ENCODE measurements at places on chromosomes 13 and 19.

DNA sequence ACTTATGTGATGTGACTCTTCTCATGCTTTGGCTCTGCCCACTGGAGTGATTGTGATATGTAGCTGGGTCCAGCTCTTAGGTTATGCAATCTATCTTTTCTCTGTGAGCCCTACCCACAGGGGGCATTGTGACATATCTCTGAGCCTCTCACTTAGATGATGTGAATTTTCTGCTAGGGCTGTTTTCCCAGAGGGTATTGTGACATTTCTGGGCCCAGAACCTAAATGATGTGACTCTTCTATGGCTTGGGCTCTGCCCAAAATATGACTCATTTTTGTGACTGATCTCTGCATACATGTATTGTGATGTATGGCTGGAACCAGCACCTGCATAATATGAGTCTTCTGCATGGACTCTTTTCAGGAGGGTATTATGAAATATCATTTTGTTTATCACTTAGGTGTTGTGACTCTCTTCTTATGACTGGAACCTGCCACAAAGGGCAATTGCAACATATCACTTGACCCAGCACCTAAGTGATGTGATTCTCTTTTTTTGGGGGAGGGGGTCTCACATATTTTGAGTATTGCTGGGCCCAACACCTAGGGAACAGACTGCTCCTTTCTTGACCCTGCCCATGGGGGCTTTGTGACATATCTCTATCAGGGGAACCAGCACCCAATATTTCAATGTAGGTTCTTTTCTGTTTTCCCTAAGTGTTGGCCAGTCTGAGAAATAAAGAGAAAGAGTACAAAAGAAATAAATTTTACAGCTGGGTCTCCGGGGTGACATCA is 12.1 kb upstream of the ZNF254 start:
- DNase-seq = no peak

DNA sequence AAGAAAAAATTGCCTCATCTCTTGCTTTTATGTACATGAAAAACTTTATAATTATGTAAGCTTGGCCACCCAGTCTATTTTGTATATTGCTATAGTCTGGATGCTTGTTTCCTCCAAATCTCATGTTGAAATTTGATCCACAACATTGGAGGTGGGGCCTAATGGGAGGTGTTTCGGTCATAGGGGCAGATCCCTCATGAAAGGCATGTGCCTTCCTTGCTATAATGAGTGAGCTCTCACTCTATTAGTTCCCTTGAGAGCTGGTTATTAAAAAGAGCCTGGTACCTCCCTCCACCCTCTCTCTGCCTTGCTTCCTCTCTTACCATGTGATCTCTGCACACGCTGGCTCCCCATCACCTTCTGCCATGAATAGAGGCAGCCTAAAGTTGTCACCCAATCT is 1005.1 kb downstream of the PCDH9 start:
- no peak for DNase-seq

DNA sequence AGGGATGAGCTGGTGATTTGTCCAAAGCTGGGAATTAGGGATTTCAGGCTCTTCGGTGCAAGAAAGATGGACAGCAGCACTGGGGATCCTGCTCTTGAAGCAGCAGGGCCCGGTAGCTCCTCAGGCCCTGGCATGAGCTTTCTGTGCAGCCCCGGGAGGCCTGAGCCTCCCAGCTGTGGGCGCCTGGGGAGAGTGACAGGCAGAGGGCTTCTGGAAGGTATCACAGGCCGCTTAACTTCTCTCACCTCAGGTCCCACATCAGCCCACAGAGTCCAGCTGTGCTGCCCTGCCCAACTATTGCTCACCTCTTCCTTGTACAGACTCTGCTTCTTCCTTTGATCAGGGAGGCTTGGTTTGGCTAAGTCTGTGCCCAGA is 14.6 kb upstream of the ZNF536 start:
- no peak for DNase-seq

- DNase-seq = no peak
Measured at GRCh38 chr13:38265132-38265497, 84.5 kb upstream of the UFM1 start.

GRCh38 chr19:53772943-53773342 is 51.2 kb downstream of the NLRP12 start:
- no peak for DNase-seq

GRCh38 chr13:66459143-66459542 is 771.0 kb downstream of the PCDH9 start:
- DNase-seq = no peak

DNA sequence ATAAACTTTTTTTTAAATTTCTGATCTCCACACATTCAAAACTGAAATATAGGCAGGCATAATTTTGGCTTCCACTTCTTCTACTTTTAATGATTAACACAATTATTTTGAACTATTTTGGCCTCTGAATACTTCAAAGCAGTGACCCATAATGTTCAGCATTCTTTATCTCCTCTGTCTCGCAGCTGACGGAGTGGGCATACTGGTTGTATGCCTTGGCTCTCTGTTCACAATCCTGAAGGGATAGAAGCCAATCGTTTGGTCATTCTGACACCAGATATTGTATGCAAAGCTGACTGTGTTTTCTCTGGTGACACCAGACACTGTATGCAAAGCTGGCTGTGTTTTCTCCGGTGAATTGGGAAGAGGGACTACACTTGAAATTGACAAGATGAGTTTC is 833.0 kb downstream of the EFNB2 start:
- DNase-seq = no peak

DNA sequence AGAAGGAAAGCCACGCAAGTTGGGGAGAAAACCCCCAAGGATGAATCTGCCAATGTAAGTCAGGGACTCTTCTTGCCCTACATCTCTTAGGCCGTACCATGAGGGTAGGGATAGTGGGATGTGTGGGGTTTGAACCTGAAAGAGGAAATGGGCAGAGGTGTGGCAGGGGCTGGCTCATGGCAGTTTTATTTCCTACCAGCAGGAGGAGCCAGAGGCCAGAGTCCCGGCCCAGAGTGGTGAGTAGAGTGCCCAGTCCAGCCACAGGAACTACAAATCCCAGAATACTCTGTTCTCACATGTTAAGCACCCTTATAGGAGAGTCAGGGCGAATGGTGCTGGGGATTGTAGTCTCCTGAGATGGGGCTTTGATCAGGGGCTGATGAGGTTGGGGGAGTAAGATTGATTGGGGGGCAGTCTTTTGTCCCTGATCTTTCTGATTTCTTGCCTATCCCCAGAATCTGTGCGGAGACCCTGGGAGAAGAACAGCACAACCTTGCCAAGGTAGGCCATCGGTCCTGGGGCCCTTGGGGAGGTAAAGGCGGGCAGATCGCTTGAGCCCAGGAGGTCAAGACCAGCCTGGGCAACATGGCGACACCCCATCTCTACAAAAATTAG is 16.5 kb downstream of the VASP start:
- DNase-seq = peak; percentile 69

DNA sequence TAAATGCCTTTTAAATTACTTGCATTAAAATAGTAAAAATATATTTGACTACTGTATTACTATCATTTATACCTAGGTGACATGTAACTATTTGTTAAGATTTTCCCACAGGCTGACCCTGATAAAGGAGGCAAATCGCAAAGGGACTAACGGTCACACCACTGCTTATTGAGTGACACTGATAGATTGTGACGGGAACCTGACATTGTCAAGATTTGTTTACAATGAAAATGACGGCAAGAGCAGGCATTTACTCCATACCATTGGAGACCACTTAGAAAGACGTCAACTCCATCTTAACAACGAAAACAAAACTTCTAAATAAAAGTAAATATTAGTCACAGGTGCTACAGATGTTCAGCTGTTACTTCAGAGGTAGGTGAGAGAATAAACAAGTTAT is 289.0 kb downstream of the DACH1 start:
- DNase-seq = no peak

DNA sequence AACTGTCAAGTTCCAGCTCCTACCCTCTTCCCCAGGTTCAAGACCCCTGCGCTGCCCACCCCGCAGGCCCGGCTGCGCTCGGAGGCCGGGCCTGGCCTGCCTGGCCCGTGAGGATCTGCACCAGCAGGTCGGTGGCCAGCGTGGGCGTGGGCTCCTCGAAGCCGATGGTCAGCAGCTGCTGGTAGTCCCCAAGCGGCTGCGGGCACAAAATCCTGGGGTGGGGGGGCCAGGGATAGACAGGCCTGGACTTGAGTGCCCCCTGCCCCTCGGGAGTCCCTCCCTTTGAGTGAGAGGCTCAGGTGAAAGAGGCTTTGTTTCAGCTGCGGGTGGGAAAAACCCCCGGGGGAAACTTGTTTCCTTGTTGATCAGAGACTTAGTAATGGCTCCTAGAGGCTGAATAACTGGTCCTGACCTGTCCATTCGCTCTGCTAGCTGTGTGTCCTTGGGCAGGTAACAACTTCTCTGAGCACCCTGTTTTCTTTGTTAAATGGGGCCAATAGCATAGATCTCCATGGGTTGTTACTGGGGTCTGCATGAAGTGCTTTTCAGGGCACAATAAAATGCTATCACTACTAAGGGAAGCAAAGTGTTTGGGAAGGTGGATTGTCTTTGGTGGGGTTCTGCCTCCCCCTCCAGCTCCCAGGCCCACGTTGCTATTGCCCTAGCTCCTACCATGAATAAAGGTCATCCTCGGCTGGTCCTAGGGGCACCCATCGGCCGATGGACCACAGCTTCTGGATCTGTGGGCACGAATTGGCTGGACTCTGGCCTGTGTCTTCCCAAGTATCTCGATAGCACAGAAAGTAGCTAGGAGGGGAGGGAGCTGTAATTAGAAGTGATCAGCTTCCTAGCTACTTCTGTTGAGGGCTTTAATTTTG is 3.5 kb downstream of the C19orf67 start:
- DNase-seq = no peak

- no peak for DNase-seq
Measured at GRCh38 chr13:100203696-100204367, 114.9 kb downstream of the PCCA start.

DNA sequence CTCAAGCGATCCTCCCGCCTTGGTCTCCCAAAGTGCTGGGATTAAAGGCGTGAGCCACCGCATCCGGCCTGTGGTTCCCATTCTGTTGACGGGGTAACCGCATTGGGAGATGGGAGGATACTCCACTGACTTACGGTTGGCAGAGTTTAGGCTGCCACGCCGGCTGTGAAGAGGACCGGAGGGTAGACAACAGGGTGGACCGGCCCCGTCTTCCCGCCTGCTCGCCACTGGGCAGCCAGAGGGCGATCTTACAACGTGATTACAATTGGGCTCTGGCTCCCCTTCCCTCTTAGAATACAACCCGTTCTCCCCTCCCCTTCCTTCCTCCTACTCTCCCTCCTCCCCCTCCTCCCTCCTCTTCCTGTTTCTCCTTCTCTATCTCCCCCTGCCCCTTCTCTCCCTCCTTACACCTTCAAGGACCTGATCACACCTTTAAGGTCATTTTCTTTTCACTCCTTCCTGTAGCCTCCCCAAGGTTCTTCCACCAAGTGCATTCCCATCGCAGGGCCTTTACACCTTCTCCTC is 957 bp upstream of the CCDC194 start:
- no peak for DNase-seq

DNA sequence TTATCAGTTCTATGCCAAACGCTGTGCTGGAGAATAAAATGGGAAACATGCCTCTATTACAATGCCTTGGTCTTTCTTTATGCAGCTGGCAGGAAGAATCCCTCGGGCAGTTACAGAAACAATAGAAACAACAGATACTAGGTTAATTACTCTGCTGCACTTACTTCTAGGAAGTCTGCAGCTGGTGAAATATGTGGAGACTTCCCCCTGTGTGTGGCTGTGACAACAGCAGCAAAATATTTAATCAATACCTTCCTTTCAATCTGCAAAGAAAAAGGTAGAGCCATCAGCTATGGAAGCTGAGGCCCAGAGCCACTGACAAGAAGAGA is 9.9 kb downstream of the STOML3 start:
- no peak for DNase-seq

GRCh38 chr19:55437410-55437809 is 5.7 kb downstream of the SHISA7 start:
- DNase-seq = no peak

DNA sequence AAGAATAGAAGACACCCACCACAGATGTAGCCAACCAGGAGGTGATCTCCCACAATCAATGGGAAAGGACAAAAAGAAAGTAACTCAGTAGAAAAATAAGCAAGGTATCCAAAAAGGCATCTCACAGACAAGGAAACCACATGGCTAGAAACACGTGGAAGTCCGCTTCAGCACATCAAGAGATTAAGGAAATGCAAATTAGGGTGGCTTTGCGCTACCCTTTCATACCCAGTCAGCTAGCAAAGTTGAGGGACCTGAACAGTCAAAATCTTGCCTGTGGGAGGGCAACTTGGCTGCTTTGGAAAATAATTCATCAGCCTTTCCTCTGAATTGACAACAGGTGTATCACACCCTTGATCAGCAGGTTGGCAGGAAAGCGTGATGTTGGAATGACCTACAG is 11.6 kb upstream of the UQCR11 start:
- DNase-seq = no peak

DNA sequence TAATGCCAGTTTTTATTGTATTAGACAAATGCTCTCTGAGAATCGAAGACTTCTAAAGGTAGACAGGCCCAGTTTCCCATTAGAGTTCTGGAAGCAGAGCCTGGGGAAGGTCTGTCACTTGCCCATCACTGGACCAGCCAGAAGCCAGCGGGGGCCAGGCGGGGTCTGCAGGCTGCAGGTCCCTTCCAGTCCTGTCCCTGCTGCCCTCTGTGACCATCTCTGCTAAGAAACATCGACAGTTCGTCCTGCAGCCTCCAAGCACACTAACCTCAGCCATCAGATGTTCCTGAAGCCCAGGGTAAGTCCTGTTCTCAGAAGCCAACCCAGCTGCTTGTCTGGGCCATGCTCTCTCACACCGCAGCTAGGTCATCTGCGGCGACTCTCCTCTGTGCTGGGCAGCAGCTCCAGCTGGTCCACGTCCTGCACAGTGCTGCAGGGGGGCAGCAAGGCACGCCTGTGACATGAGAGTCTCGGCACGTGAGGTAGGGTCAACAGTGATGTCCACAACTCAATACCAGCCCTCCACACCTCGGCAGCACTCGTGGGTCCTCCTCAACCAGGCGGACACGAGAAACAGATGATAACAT is 2.9 kb upstream of the ADPRHL1 start:
- DNase-seq = no peak

DNA sequence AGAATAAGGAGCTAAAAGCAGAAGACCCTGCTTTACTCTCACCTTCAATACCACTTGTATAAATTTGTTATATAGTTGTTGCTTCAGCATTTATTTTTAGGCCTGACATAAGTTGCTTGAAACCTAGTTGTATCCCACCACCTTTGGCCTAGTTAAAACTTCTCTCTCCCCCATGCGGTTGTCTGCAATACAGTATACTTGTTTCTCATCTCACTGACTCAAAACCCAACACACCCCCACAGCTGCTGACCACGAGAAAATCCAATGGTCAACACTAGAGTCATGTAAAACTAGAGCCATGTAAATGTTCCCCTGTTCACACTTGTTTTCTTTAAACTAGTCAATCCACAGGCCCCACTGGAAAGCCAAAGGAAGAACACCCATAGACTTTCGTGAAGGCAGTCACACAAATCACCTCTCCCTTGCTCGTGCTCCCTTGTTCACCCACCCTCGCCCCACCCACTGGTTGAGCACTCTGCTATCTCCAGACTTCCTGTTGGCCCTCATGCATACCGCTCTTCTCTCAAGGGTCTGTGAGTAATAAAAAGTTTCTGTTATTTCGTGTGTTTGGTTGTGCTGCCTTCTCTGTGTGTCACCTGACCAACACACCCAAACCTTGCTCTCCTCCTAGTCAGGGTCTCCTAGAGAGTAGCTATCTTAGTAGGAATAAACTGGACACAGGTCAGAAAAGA is 12.9 kb upstream of the CCDC169 start:
- no peak for DNase-seq
